Activated T-helper 2 cell treated with anti-CD3 and anti-CD28 coated beads, Interferon-gamma antibody, Interleukin-2, Interleukin-4, amounts not matched to agents 10 μg/mL and 5 μg/mL and 100 μg/mL, durations not matched to agents 14 hours and 24 hours and 36 hours (primary cell): ENCODE measurements at places on chromosomes 5 and 9. TPM values are rescaled to one million over a fixed set of nuclear protein-coding genes. Genes with fewer than 3 reads are reported as not detected.
A peak's percentile ranks its signal among the peaks of the same experiment; 100 is the strongest.

DNA sequence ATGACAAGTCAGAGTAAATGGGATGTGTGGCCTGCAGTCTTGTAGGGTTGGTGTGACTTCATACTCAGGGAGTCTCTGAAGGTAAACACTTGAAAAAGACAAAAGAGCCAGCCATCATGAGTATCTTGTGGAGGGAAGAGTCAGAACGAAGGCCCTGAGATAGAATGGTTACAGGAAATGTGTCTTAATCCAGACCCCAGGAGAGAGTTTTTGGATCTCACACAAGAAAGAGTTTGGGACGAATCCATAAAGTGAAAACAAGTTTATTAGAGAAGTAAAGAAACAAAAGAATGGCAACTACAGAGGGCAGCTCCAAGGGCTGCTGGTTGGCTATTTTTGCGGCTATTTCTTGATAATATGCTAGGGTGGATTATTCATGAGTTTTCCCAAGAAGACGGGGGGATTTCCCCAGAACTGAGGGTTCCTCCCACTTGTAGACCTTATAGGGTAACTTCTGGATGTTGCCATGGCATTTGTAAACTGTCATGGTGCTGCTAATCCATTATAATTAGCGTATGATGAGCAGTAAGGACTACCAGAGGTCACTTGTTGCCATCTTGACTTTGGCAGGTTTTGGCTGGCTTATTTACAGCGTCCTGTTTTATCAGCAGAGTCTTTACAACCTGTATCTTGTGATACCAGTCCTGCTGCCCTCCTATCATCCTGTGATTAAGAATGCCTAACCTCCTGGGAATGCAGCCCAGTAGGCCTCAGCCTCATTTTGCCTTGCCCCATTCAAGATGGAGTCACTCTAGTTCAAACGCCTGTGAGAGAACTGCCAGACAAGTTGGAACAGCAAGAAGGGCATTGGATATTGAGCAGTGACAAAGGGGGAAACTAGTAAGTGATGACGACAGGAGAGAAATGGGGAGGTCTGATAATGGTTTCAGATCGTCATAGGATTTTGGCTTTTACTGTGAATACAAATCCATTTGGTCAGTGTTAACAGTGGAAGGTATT lies 34.0 kb downstream of the MTRR start:
- H3K27me3 ChIP-seq = no peaks in the 10 kb centered on the region
- H3K36me3 ChIP-seq = peaks cover 83% of the 10 kb centered on the region
- H3K4me1 ChIP-seq = peaks cover 19% of the 10 kb centered on the region
- no peak overlapping the region for H3K4me3 ChIP-seq
- no peak for DNase-seq

DNA sequence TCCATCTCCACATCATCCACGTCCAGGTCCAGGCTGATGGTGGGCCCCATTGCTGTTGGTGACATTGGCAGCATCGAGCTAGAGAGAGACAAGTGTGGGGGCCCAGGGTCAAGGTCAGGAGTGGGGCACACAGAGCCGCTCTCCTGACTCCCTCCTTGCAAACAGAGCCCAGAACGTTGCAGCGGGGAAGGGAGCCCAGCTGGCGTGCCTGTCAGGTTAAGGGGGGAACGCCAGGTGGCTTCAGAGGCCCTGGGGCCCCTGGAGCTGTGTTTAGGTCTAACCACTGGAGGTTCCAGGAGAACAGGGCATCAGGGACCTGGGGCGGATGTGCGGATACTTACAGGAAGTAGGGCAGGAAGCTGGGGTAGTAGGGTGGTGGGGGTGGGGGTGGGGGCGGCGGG lies 7.5 kb downstream of the RNF44 start:
- peak overlapping the region; percentile 71 for H3K4me3 ChIP-seq
- peaks cover 49% of the 10 kb centered on the region for H3K36me3 ChIP-seq
- peaks cover 28% of the 10 kb centered on the region for H3K4me1 ChIP-seq
- no peaks in the 10 kb centered on the region for H3K27me3 ChIP-seq
- peak; percentile 48 for DNase-seq

DNA sequence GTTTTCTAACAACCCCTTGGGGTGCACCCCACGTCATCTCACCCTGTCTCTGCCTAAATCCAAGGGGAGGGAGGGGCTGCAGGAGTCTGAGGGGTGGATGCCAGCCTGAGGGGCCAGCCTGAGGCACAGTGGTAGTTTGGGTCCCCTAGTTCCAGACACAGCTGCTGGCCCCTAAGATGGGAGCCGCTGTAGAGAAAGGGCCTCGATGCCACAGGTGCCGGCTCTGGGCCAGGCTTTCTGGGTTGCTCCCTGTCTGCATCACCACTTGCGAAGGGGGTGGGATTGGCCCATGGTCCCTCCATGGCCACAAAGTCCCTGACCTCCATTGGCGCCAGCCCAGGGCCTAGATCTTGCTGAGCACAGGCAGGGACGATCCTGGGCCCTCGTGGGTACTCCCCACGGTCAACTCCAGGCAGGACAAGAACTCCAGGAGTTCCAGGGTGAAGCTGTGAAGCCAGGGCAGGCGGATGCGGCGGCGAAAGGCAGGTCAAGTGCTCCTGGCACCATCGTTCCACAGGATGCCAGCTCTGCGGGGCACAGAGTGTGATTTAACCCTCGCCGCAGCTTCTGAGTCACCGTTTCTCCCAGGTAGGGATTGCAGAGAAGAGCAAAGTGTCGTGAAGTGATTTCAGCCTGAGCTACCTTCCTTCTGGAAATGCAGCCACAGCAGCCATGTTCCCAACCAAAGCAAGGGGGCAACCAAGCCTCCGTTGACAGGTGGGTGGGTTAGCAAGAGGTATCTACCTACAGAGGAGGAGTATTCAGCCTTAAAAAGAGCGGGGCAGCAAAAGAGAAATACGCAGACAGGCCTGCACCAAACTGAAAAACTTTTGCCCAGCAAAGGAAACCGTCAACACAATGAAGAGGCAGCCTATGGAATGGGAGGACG lies 41.6 kb upstream of the EXOC3 start:
- no peak overlapping the region for H3K27ac ChIP-seq
- H3K27me3 ChIP-seq = no peaks in the 10 kb centered on the region
- H3K4me1 ChIP-seq = peaks cover 30% of the 10 kb centered on the region
- H3K4me3 ChIP-seq = no peak overlapping the region
- H3K36me3 ChIP-seq = peaks cover 57% of the 10 kb centered on the region
- peak; percentile 8 for DNase-seq

DNA sequence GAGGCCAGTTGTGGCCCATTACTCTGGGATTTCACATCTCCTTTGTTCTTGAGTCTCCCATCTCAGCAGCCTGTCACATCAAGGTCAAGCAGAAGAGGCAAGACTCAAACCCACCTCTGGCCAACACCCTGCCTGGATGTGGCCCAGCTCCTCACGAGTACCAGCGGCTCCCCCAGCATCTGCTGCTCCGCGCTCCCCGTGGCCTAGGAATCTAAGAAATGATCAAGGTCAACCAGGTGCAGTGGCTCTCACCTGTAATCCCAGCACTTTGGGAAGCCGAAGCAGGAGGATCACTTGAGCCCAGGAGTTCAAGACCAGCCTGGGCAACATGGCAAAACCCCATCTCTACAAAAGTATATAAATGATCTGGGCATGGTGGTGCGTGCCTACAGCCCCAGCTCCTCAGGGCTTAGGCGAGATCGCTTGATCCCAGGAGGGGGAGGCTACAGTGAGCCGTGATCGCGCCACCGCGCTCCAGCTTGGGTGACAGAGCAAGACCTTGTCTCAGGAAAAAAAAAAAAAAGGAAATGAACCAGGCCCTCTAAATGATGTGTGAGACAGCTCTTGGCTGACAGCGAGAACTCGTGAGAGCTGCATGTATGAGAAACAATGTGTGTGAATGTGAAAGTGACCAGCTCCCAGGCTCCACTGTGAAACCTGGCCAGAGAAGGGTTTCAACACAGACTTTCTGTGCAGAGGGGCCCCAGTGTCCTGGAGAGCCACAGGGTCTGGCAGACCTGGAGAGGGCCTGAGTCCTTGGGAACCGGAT lies 61.6 kb upstream of the ANGPTL2 start:
- no peak overlapping the region for H3K27ac ChIP-seq
- H3K4me1 ChIP-seq = peaks cover 2% of the 10 kb centered on the region
- DNase-seq = no peak
- no peaks in the 10 kb centered on the region for H3K36me3 ChIP-seq
- no peaks in the 10 kb centered on the region for H3K27me3 ChIP-seq

DNA sequence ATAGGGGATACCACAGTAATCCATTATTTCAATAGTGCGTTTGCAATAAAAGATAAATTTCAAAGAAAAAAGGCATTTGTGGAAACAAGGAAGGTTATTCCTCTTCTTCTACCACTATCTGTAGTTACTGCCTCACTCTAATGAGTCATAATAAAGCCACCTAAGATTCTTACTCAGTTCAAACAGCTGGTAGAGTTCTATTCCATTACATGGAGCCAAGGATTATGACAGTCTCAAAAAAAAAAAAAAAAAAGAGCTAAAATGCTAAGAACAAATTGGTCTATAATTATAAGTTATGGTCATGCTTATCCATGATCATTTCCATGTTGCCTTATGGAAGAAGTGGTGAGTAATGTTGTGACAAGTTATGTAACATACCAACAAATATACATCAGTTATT lies 46.3 kb downstream of the DENND1A start:
- no peaks in the 10 kb centered on the region for H3K27me3 ChIP-seq
- no peak for DNase-seq
- no peak overlapping the region for H3K27ac ChIP-seq
- no peaks in the 10 kb centered on the region for H3K36me3 ChIP-seq

GRCh38 chr5:107570805-107571531 lies 99.8 kb downstream of the EFNA5 start:
- peak; percentile 14 for DNase-seq
- no peaks in the 10 kb centered on the region for H3K36me3 ChIP-seq
- H3K4me3 ChIP-seq = no peak overlapping the region
- peaks cover 18% of the 10 kb centered on the region for H3K4me1 ChIP-seq
- H3K27ac ChIP-seq = no peak overlapping the region

DNA sequence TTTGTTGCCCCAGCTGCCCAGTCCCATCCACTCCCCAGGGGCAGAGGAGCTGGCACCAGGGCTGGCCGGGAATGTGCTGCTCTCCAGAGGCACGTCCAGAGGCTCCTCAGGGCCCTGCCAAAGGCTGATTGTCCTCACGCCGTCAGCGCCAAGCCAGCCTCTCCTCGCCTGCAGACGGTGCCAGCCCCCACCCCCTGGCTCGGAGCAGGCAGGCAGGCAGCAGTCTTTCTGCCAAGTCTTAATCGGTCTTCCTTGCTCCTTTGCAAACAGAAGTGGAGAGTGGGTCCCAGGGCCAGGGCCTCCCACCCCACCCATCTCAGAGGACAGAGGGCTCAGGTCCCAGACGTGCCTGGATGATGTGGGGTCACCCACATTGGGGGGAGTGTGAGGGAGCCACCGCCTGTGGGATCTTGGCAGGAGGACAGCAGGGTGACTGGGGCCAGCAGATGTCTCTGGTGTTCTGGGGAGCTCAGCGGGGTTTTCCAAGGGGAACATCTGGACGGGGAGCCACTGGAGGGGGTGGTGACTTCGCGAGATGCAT lies 36.3 kb downstream of the FAM163B start:
- H3K27me3 ChIP-seq = peaks cover 4% of the 10 kb centered on the region
- no peaks in the 10 kb centered on the region for H3K36me3 ChIP-seq
- H3K4me3 ChIP-seq = no peak overlapping the region
- DNase-seq = no peak

DNA sequence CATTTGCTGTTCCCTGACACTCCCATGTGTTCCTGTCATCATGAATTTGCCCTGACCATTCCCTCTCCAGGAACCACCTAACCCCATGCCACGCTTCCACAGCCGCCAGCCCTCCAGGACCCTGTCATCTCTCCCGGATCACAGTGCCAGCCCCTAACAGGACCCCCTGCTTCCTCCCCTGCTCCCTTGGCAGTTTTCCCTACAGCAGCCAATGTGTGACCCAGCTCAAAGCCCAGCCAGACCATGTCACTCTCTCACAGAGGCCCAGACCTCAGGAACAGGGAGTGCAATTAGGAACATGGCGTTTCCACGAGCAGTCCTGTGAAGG lies 8.1 kb downstream of the FOXE1 start:
- peaks cover 71% of the 10 kb centered on the region for H3K27me3 ChIP-seq
- H3K4me1 ChIP-seq = peaks cover 9% of the 10 kb centered on the region
- H3K4me3 ChIP-seq = no peak overlapping the region

DNA sequence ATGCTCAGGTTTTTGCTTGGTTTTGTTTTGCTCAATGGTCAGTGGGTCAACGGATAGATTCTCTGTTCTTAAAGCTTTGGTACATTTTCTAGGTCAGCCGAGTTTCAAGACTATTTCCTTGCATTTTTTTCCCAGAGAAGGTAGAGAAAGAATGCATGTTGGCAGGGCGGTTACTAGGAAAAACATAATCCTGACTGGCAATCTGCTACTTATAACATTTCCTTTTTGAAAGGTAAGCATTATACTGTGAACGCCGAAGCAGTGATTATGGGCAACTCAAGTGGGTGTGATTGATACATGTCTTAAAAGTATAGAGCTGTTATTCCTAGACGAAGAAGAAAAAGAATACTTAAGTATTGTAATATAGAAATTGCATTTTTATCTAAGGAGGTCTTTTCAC lies 273.2 kb downstream of the MAST4 start:
- no peaks in the 10 kb centered on the region for H3K36me3 ChIP-seq
- H3K4me3 ChIP-seq = no peak overlapping the region
- no peak overlapping the region for H3K27ac ChIP-seq
- no peak for DNase-seq
- peaks cover 26% of the 10 kb centered on the region for H3K27me3 ChIP-seq

DNA sequence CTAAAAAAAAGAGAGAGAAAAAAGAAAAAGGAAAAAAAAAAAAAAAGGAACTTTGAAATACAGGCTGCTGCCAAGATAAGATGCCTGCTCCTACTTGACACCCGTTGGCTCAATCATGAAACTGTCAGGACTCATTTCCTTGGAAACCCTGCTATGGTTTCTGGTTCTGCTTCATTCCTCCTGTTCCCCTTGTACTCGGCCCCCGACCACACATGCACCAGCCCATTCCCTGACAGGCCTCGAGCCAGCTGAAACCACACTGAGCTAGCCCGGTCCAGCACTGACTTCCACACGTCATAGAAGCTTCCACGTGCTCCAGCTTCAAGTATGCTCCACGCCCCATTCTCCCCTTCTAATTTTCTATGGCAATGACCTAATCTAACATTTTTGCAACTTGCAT lies 93.2 kb downstream of the MYO10 start:
- no peak overlapping the region for H3K4me3 ChIP-seq
- H3K36me3 ChIP-seq = no peaks in the 10 kb centered on the region
- no peak for DNase-seq
- peaks cover 6% of the 10 kb centered on the region for H3K27me3 ChIP-seq

GRCh38 chr5:100519075-100519474 lies 16.1 kb upstream of the FAM174A start:
- peaks cover 4% of the 10 kb centered on the region for H3K4me1 ChIP-seq
- DNase-seq = no peak
- H3K4me3 ChIP-seq = no peak overlapping the region

- no peaks in the 10 kb centered on the region for H3K4me1 ChIP-seq
- DNase-seq = no peak
- H3K36me3 ChIP-seq = no peaks in the 10 kb centered on the region
- H3K27ac ChIP-seq = no peak overlapping the region
- H3K27me3 ChIP-seq = peaks cover 10% of the 10 kb centered on the region
Measured at GRCh38 chr9:124551472-124552272, 44.5 kb upstream of the NR5A1 start.

- H3K4me1 ChIP-seq = no peaks in the 10 kb centered on the region
- DNase-seq = no peak
- no peaks in the 10 kb centered on the region for H3K36me3 ChIP-seq
Measured at GRCh38 chr9:75878488-75878860, 12.0 kb upstream of the PCSK5 start.

The CATSPER3 gene
- total RNA-seq = 0.34 and 0.90 TPM in 2 replicates

The GPR21 gene
- total RNA-seq = 0.59 and 1.0 TPM in 2 replicates

The LCN15 gene
- not detected in 2 replicates for total RNA-seq

The EIF4EBP3 gene
- 9.2 and 15.0 TPM in 2 replicates for total RNA-seq

The ZFP2 gene
- 0.18 TPM in 1 of 2 replicates, not detected in the other for total RNA-seq

The IL9 gene
- 94.0 and 104 TPM in 2 replicates for total RNA-seq

The CCL27 gene
- 0.25 and 0.55 TPM in 2 replicates for total RNA-seq

The FYB1 gene
- total RNA-seq = 66.4 and 70.7 TPM in 2 replicates

The ROPN1L gene
- total RNA-seq = 0.16 and 0.55 TPM in 2 replicates

The WDR38 gene
- not detected in 2 replicates for total RNA-seq

The TRIP13 gene
- total RNA-seq = 36.6 and 37.6 TPM in 2 replicates

The LCN10 gene
- 1.2 and 1.7 TPM in 2 replicates for total RNA-seq

The PPP3R2 gene
- not detected in 2 replicates for total RNA-seq
